ENCODE measurements at places on chromosomes 7 and 10. TPM values are rescaled to one million over a fixed set of nuclear protein-coding genes. Genes with fewer than 3 reads are reported as not detected.

MBL2 gene
- total RNA-seq = 1.1 TPM

DNA sequence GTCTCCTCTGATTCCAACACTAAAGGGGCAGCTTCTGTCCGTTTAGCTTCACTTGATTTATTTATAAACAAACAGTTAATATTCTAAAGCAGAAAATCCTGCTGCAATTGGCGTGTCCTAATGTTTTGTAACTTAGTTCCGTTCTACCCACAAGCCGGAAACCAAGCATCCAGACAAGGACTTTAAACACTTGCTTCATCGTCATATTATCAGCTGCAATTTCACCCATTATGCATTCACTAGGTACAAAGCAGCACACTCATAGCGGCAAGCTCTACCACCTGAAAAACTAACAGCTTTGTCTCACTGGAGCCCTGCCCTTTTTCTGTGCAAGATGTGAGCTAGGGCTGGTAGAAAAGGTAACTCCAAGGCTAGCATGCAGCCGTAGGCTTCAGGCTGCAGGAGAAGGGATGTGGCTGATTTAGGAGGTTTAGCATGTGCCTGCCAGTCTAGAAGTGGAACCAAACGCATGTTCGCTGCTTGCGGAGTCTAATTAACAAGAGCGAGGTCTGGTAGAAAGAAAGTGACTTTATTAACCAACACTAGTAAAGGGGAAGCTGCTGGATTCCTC is 43.7 kb upstream of the BPGM start:
- peak; percentile 7 for DNase-seq

OR2A12 gene
- 1.0 TPM for total RNA-seq

PNLIPRP3 gene
- 1.0 TPM for total RNA-seq

PKD2L1 gene
- not detected for total RNA-seq

PTN gene
- total RNA-seq = 63.5 TPM

- no peak for DNase-seq
These were observed 143.1 kb downstream of the AHR start for GRCh38 chr7:17441557-17441956.

DNA sequence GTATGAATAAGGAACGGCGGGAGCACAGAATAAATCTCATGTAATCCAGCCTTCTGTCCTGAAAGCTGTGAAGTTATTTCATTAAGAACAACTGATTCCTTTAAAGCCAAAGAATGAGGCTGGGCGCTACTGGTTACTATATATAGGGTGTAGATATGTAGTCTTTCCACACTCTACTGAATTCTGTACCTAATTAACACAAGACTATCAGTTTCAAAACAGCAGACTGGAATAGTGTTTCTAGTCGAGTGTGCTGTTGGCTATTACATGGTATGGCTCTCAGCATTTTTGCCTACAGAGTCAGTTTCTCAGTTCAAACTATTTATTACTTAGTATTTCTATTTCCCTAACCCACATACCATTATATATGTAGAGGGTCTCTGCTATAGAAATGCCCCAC is 163.3 kb downstream of the THSD7A start:
- no peak for DNase-seq

- no peak for DNase-seq
These were observed 96.3 kb downstream of the PRKAG2 start for GRCh38 chr7:151780631-151781030.

DNA sequence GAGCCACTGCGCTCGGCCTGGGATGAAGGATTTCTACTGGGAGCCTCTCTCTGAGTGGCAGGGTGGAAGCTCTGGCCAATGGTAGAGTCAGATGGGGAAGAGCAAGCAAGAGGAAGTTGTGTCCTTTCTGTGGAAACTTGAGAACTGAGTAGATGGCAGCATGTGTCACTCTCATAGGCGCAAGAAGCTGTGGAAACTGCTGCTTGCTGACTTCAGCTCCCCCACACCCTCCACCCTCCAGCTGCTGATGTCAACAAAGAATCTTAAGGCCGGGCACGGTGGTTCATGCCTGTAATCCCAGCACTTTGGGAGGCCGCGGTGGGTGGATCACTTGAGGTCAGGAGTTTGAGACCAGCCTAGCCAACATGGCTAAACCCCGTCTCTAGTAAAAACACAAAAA is 39.8 kb upstream of the SRGN start:
- no peak for DNase-seq
